Activated naive CD4-positive, alpha-beta T cell treated with anti-CD3 and anti-CD28 coated beads, Interleukin-2, amount 50 U/mL, for 72 hours (primary cell): ENCODE measurements at places on chromosomes 7 and 10. TPM values are rescaled to one million over a fixed set of nuclear protein-coding genes. Genes with fewer than 3 reads are reported as not detected.

DNA sequence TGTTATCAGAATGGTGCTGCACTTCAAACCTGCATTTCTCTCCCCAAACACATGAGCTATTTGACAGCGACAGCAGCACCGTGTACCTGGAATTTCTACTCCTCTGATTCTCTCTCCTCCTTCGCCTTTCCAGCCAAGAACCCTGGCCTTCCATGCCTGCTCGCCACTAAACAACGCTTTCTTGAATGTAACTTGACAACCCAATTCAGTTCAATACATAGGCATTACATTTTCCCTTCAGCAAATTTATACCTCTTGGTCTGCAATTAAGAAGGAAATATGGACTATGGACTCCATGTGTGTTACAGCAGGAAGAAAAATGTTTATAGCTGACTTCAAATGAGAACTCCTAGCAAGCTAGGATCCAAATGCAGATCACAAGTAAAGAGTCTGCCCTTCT, 162.6 kb upstream of the AUTS2 start:
- no peak for DNase-seq

GRCh38 chr7:98662289-98662688, 45.2 kb downstream of the NPTX2 start:
- no peak for DNase-seq

The OR2A7 gene
- total RNA-seq: 2.6 TPM

GRCh38 chr10:17673471-17674061, 29.6 kb downstream of the STAM start:
- no peak for DNase-seq

The TMEM168 gene
- total RNA-seq: 27.6 TPM

The CHAT gene
- not detected for total RNA-seq

DNA sequence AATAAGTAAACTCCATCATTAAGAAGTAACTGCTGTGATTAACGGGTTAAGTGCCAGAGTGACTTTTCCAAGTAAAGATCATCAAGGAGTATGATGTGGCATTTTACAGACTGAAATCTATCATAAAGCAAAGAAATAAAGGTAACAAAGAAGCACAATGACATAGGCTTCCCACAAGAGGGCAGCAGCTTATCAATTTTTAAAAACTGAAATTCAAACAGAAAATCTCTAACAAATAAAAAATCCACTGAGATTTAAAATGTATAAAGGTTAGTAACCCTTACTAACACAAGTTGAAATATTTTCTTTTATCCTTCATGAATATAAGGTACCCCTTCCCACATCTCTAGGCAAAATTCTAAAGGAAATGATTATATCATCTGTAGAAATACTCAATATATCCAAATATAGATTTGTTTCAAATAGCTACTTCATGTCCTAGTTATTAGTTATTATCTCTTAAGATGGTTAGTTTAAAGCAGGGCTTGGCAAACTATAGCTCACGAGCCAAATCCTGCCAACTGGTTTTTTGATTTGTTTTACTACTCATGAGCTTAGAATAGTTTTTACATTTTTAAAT, 29.2 kb downstream of the FAM3C start:
- DNase-seq: peak; percentile 14

DNA sequence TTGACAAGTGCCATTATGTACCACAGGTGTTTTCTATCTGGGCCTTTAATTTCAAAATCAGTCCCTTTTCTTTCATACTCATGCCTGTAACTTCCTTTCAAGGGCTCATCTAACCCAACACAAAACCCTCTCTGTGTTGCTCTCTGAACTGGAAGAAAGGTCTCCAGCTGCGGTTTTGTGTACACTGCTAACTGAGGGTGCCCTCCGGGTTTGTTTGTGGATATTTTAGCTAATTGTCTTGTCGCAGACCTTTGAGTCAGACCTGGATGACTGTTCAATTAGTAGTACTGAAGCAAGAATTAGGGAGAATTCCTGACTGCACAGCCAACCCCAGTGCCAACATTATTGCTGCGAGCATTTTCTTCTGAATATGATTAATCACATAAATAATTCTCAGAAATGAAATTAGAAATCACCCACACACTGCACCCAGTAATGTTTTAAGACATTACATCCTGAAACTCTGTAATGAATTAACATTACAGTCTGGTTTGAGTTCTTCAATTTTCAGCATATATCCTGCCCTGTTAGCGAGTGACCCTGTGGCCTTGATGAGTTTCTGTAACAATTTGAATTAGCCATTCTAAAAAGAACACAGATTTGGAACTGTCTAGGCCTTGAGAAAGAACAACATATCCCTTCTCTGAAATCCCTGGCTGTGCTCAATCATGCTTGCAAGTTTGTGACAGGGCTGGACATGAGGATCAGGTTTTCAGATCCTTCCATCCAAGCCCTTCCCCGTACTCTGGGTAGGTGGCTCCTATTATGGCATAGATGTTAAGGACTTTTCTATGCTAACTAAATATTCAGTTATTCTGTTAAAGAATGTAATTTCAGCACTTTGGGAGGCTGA, 460.1 kb downstream of the PLXDC2 start:
- no peak for DNase-seq

DNA sequence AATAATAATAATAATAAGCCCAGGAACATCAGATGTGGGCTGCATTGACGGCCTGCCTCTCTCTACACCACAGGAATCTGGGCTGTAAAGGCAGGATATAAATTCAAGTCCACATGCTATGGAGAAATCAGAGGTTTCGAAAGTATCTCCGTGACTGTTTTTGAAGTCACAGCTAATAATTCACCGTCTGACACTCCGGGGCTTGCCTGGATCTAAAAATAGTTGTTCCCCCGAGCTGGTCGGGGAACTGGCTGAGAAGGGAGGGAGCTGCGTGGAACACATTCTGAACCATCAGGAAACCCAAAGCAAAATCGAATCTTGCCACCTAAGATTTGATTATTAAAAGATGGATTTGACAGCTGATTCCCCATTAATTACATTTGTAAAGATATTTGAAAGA, 35.4 kb downstream of the KLF6 start:
- no peak for DNase-seq

- no peak for DNase-seq
Observed at GRCh38 chr7:138756591-138757242, 41.1 kb upstream of the TMEM213 start.

The ZNF789 gene
- total RNA-seq: 21.5 TPM

- DNase-seq: peak; percentile 52
Observed at GRCh38 chr10:8130973-8131911, 76.8 kb downstream of the GATA3 start.
